Calu3 (cell line): ENCODE measurements at places on chromosomes 11 and 22.

GRCh38 chr11:68298659-68299516 is 13.5 kb upstream of the LRP5 start:
- no peak for DNase-seq

GRCh38 chr11:5808500-5809121 is at the start of gene OR52N2:
Gene OR52N2, plus strand, starts transcription at chr11:5808924. Its CDS starts 11,412 bp downstream, at chr11:5820336.
- peak; percentile 79 for DNase-seq

- DNase-seq: no peak
These were observed 2.0 kb downstream of the CREB3L1 start for GRCh38 chr11:46279126-46280099.

DNA sequence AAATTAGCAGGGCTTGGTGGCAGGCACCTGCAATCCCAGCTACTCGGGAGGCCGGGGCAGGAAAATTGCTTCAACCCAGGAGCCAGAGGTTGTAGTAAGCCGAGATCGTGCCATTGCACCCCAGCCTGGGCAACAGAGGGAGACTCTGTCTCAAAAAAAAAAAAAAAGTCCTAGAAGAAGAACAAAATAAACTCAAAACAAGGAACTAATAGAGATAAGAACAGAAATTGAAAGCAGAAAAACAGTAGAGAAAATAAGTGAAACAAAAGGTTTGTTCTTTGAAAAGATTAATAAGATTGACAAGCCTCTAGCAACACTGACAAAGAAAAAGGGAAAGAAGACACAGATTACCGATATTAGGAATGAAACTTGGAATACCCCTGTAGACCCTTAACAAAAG is 45.1 kb upstream of the CBX7 start:
- DNase-seq: no peak

DNA sequence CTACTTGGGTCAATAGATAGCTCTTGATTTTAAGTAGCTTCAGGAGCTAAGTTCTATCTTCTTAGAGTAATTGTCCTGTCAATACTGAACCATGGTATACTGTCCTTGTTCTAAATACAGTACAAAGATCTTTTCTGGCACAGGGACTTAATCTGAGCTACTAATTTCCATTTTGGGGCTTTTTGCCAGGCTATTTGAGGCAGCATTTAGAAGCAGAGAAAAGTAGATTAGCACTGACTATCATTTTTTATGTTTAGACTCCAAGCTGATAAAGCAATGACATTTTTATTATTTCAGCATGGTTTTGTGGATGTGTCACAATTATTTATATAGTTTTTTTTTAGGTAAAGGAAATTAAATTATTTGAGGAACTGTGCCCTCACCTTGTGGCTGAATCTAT is 163.2 kb downstream of the FAT3 start:
- no peak for DNase-seq

DNA sequence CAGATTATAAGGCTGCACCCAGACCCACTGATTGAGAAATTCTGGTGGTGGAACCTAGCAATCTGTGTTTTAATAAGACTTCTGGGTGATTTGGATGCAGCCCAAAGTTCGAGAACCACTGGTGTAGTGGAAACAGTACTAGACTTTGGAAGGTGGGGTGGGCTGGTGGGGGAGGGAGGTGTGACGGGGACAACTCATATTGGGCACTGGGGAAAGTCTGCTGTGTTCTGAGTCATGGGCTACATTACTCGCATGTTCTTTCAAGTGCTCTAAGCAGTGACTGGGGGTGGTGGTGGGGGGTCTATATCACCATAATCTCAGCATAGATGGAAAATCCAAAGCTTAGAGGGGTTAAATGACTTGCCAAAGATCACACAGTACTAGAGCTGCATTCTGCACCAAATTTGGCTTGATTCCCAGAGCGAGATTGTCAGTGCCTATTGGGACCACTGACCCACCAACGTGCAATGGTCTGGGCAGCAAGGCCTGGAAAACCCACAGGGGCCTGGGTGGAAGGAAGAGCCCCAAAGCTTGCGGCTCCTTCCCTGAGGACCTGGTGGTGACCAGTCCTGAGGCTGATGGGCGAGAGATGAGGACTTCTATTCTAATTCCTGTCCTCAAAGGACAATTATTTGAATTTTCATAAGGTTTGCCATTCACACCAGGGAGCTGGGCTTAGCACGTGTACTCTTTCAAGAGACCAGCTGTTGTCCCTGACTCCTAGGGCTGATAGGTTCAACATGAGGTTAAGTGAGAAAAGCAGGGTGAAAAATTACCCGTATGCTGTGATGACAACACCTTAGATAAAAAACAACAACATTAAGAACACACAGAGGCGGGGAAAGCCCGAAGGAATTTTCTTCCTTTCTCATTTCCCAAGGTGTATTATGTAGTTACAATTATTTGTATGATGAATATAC is 77.5 kb upstream of the NARS2 start:
- DNase-seq: no peak

DNA sequence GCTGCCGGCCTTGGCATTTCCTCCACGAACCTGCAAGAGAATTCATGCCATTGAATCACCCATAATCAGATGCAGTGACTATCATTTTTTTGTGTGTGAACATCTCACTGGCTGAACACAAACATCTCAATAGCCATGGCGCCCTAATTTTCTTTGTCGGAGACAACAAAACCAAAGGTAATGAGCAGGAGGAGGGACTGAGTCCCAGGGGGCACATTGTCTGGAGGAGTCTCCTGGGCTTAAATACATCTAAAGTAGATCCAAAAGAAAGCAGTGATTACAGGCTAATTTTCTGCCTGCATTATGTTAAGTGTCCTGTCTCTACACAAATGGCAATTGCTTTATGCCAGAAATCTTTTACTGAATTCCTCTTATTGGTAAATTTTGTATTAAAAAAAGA is 113.5 kb downstream of the NTM start:
- no peak for DNase-seq
